ENCODE measurements at places on chromosomes 5 and 9.

DNA sequence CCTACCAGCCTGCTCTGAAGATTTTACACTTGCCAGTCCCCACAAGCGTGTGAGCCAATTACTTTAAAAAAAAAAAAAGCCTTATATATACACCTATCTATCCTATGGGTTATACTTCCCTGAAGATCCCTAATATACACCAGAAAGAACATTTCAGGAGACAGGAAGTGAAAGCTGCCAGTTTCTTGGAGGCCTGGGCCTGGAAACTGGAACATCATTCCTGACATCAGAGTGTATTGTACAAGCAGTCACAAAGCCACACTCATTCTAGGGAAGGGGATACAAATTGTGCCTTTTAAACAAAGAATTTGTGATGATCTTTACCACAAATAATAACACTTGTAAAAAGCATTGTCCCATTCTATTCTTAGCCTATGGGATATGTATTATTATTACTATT, 98.3 kb upstream of the FBN2 start:
- no peak for DNase-seq

DNA sequence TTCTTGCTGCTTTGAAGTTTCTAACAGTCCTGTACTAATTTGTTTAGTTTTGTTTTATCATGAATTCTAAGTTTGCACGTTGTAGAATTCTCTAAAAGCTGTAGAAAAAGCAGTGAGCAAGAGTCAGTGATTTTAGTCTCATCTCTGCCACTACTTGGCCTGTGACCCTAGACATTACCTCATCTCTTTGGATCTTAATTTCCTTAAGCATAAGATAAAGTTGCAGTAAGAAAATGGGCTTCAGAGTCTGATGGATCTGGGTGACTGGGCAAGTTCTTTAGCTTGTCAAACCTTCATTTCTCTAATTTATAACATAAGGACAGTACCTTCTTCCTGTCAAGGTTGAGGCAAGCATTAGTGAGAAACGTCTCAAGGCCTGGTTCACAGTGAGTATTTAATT, 247.9 kb downstream of the DMRT2 start:
- no peak for DNase-seq

DNA sequence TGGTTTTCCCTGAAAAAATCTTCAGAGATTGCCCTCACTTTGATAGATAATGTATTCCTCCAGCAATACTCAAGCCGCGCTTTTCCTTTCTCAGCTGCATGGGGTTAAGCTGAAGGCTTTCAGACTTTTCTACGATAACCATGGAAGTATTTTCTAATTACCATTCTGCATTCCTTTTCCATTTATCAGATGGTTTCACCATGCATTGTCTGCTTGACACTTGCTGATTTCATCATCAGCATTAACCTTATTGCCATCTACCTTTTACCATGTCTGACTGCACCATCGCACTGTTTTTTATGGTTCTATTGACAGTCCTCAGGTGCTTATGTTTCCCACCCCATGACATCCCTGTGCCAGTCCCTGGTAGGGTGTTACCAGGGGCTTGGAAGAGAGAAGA, 91.6 kb downstream of the DMAC1 start:
- no peak for DNase-seq

GRCh38 chr9:87770616-87771315, 44.8 kb downstream of the CTSL start:
- DNase-seq, result no peak

DNA sequence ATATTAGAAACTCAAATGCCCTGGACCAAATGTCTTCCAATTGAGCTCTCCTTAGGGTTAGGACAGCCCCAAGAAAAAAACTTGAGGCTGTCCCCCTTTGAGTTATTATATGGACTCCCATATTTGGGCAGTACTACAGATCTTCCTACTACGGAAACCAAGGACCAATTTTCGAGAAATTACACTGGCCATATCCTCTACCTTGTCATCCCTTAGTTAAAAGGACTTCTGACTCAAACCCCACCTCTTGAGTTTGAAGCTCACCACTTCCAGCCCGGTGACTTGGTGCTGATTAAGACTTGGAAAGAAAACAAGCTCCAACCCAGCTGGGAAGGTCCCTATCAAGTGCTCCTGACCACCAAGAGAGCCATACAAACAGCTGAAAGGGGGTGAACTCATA, 497.0 kb upstream of the GRAMD2B start:
- no peak for DNase-seq

GRCh38 chr9:108297073-108297472, 558.7 kb downstream of the ACTL7B start:
- DNase-seq, result no peak

GRCh38 chr5:176739461-176740051, 70.8 kb upstream of the UNC5A start:
- no peak for DNase-seq
